ENCODE measurements at places on chromosomes 4 and X.
A peak's percentile ranks its signal among the peaks of the same experiment; 100 is the strongest.

- DNase-seq = no peak
These were observed 442.7 kb downstream of the RPA4 start for GRCh38 chrX:97326456-97326855.

DNA sequence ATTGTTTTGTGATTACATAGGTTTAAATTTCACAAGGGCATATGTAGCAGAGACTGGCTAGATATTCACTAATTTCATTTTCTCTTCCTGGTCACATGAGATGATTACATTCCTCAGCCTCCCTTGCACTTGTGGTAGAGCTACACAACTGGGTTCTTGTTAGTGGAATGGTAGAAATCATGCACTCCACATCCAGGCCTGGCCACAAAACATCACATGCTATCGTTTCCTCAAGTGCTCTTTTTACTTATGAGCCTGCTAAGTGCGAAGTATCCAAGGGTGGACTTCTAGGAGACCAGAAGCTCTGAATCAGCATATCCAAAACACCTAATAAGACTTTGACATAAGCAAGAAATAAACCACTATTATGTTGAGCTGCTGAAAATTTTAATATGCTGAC, 26.4 kb upstream of the HPGDS start:
- DNase-seq = no peak

GRCh38 chr4:122151982-122152710, at the start of gene BLTP1:
Gene BLTP1 (plus strand): TSS chr4:122152331. CDS start chr4:122170648, 18,317 bp downstream.
- peak; percentile 93 for DNase-seq

DNA sequence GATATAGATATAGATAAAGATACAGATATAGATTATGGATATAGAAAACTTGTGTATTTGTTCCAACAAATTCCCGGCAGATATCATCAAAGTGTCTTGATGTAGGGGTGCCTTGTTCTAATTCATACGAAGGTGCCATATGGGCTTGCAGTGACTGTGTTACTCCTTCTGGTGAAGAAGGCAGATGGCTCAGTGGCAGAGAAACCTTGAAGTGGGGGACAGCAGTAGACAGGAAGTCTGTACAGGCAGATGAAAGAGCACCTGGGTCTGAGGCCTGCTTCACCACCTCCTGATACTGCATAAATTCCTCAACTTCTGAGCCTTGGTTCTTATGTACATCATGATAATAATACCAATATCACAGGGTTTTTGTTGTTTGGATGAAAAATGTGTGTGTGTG, 179.5 kb upstream of the GATB start:
- no peak for DNase-seq
